ENCODE measurements at places on chromosomes 6 and 20.

- DNase-seq: no peak
Measured at GRCh38 chr6:42168650-42169049, 4.5 kb upstream of the GUCA1A start.

- no peak for DNase-seq
Measured at GRCh38 chr6:6796818-6797217, 208.3 kb downstream of the LY86 start.

DNA sequence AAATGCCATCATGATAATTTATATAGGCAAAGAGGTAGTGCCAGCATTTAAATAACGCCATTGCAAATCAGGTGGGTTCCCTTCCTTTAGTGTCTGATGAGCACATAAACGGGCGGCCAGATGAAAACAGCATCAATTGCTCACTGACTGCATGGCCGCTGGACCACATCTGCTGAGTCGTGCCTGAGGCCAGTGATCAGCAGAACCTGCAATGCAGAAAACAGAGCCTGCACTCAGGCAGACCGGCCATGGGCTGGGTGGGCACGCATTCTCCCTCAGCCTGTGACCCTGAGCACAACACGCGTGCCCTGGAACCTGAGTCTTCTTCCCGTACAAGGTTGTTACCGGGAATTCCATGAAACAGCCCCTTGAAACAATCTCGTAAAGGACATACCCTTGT, 144.0 kb upstream of the THBS2 start:
- DNase-seq: no peak

DNA sequence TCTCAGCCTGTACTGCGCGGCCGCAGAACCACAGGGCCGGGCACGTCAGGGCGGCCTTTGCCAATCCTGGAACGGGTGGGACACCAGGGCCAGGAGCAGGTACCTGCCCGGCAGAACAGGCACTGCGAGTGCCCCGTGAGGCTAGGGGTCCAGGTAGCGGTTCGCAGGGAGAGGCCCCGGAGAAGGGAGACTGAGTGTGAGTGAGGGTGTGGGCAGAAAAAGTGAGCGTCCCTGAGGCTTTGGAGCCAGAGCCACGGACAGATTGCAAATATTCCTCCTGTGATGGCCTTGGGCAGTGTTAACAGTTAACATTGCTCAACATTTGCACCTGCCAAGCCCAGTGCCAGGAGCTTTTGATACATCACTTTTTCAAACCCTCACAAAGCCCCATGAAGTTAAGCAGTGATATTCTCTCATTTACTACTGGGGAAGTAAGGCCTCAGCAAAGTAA, 491 bp downstream of the GNMT start:
- DNase-seq: no peak

GRCh38 chr6:158323561-158323958, 11.3 kb downstream of the TULP4 start:
- DNase-seq: no peak

DNA sequence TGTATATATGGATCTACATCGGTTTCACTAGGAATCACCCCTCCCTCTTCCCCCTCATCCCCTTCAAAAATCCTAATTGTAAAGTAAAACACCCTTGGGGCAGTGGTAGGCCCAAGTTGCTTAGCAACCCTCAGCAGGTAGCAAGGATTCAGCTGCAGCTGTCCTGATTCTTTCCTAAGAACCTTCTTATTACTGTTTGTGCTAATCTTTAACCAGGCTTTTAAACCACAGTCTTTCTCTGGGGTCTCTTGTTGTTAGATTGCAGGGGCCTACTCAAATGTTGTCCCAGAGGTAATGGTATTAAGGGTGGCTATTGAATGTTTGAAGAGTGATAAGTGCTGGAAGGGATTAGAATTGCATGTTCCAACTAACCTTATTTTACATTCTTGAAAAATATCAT, 46.4 kb downstream of the PRL start:
- DNase-seq: no peak

DNA sequence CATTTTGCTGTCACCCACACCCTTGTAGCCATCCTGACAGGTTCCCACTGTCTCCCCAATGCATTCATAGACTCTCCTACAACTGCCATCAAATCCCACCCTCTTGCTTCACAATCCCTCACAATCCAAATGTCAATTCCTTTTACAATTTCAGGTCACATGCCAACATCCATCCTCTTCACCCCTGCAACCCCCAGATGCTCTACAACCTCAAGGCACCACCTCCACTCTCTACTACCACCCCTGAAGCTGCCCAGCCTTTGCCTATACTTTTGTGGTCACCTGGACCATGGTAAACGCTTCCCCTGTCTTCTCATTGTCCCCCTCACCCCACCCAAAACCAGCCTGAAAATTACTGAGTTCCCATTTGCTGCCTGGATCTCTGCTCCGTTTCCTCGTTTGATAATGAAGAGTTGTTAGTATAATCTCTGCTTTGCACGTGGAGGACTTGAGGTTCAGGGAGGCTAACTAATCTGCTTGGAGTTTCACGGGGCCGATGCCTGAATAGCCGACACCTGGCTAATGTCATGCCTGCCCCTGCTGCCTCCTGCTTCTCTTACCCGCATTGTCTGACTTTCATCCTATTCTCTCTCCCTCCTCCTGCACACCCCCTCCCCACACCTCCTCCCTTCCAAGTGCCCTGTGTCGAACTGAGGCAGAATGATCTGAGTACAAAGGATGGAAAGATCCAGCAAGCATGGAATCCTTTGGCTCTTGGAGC, 82.4 kb upstream of the TOX2 start:
- no peak for DNase-seq

DNA sequence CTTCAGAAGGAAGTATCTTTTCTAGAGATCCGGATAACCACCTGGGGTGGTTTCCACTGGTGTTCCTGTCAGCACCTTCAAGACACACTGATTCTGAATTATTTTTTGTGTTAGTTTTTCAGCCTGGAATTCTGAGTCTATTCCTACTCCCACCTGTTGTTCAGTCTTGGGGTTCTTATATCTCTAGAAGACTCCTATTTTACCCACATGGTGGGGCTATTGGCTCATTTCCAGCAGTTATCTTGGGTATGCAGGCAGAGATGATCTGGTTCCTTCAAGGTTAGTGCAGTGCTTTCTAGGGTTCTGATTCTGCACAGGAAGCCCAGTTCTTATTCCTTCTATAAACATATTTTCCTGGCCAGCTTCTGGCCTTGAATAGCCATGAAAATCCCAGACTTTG, 175.6 kb upstream of the PDE7B start:
- no peak for DNase-seq

- DNase-seq: no peak
Measured at GRCh38 chr6:107676042-107676441, 148.1 kb downstream of the SCML4 start.

- DNase-seq: no peak
Measured at GRCh38 chr6:105726902-105727655, 324.2 kb upstream of the PREP start.

DNA sequence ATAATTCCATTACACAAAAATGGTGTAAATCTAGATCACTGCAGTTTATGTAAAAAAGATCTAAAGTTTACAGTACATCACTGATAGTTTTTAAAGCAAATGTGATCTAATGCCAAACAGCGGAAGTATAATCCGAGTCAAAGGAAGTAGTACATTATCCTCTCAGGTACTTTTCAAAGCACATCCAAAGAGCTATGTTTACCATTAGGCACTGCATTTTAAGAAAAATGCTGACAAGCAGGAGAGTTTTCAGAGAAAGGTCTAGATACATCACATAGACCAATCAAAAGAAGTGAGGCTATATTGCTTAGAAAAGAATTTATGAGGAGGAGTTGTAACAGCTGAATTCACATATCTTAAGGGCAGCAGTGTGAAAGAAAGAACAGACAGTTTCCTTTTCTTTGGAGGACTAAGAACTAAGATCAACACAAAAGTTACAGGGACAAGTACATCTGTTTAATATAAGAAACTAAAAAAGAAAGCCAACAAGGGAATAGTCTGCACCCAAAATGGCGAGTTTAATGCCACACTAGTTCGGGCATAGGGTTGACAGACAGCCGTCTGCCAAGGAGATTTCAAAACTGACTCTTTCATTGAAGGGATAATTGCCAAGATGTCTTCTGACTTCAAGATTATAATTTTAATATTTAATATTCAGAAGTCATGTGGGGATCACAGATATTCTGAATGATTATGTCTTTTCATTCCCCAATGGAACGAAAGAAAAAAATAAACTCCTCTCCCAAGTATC, 1.4 kb downstream of the ZNF184 start:
- DNase-seq: no peak

GRCh38 chr6:67501755-67502154, 1133.3 kb upstream of the ADGRB3 start:
- DNase-seq: no peak

GRCh38 chr20:20412750-20413149, 44.8 kb downstream of the INSM1 start:
- DNase-seq: no peak

GRCh38 chr20:46985671-46986070, 91.0 kb downstream of the EYA2 start:
- no peak for DNase-seq

DNA sequence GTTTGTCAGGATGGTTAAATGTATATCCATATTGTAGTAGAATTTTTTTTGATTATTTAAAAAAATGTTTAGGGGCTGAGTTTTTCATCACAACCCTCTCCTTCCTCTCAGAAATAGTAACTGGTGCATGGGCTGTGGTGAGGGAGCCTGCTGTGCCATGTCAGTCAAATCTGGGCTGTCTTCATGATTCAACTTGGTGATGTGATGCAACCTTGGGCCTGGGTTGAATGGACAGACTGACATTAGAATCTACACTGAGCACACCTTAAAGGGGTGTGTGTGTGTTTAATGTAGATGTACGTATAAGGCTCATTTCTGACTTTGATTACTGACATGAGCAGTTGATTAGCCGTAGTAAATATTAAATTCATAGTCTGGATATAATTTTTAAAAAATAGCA, 3.7 kb downstream of the TJAP1 start:
- no peak for DNase-seq

DNA sequence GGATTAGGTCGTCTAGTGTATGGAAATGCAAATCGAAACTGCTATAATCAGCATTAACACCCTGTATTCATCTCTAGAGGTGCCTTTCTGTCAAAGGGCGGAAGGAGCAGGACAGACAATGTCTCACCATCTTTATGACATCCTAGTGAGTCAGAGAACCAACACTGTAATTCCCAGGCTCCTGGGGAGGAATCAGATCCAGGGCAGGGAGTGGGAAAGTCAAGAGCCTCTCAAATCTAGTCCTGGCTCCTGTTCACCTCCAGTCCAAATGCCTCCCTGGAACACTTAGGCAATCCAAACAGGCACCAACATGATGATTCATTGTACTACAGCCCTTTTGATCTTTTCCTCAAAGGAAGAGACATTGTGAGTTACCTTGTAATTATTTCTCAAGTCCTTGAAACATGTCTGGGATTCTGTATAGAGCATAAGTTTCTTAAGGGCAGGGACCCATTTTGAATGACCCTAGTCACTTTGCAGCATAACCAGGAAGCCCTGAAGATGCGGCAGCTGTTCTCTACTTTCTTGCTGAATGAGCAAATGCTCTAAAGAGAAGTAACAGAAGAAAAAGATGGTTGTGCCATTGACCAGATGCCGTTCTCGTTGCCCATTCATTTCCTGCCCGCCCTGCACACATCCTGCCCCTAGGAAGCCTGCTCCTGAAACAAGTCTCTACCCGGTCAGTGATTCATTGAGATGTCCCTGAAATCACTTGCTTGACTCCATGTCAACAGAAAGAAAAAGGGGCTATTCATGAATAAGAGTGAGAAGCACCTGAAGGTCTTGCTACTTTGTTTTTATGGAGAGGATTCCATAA, 112.8 kb upstream of the JARID2 start:
- DNase-seq: no peak

DNA sequence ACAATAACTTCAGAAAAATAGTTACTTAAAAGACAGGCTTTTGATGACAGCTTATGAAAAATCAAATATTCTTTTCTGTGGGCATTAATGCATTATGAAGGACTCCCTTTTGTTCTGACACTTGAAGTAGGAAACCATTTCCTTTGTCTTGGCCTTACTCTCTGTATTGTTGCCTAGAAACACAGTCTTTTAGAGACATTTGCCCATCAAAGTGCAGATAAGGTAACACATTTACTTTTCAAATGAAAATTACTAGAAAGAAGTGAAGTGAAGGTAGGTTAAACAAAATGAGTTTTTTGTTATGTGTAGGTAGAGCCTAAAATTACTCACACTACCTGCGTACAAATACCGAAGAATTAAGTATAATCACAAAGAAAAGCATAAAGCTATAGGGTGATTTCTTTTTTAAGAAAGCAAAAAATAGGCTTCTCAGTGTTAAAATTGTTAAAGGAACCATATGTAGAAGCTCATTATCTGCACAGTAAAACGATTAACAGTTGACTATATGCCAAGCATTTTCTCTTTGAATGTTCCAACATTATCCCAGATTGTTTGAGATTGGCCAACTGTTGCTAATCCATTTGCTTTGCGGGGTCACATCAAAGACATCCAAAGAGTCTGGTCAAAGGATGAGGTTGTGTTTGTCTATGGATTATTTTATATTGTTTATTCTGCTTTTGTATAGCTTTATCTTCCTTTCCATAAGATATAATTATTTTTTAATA, 542.0 kb upstream of the RNF217 start:
- no peak for DNase-seq

DNA sequence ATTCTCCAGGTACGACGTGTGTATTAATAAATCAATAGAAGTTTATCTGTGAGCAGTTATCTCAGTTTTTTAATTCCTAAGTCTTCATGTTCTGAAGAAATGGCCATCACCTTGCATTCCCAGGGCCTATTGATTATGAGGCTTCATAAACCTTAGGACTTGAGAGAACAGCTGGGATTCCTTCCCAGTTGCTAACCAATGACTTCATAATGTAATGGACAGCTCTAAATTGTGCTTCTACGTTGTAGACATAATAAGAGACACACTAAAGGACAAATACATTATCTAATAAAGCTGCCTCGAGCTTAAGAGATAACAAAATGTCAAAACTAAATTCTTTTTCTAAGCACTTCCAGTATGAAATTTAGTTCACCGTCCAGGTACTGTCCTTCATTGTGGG, 30.6 kb downstream of the TSHZ2 start:
- no peak for DNase-seq

DNA sequence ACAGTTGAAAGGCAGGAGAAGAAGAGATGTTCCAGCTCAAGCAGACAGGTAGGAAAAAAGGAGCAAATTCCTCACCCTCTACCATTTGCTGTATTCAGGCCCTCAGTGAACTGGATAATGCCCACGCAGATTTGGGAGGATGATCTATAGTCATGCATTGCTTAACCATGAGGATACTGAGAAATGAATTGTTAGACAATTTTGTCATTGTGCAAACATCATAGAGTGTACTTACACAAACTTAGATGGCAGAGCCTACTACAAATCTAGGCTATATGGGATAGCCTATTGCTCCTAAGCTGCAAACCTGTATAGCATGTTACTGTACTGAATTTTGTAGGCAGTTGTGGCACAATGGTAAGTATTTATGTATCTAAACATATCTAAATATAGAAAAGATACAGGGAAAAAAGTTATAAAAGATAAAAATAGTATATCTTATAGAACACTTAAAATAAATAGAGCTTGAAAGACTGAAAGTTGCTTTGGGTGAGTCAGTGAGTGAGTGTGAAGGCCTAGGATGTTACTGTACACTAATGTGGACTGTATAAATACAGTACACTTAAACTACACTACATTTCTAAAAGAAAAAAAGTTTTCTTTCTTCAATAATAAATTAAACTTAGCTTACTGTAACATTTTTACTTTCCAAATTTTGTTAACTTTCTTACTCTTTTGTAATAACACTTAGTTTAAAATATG, 672.3 kb downstream of the UTRN start:
- no peak for DNase-seq
